Stimulated activated CD4-positive, alpha-beta T cell treated with anti-CD3 and anti-CD28 coated beads, Interleukin-1b, Interleukin-23, amount 100 ng/mL, for 1 hour (primary cell): ENCODE measurements at places on chromosomes 13 and 19.

DNA sequence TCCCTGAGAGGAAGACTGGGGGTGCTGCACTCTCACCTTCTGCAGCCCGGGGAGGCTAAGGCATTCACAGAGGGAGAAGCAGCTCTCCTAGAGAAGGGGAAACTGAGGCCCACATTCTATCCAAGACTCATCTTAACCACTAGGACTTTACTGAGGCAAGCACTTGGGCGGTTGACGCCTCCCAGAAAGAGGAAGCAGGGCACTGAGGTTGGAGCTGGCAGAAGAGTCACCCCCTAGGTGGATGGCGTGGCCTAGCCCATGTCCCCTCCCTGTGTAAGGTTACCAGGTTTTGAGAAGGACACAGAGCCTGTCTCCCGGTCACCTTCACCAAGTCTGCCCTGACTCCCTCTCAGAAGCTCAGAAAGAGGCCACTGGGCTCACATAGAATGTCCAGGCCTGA, 2.7 kb downstream of the S1PR2 start:
- no peak for DNase-seq

GRCh38 chr13:73035660-73036059, 23.1 kb upstream of the KLF5 start:
- no peak for DNase-seq

DNA sequence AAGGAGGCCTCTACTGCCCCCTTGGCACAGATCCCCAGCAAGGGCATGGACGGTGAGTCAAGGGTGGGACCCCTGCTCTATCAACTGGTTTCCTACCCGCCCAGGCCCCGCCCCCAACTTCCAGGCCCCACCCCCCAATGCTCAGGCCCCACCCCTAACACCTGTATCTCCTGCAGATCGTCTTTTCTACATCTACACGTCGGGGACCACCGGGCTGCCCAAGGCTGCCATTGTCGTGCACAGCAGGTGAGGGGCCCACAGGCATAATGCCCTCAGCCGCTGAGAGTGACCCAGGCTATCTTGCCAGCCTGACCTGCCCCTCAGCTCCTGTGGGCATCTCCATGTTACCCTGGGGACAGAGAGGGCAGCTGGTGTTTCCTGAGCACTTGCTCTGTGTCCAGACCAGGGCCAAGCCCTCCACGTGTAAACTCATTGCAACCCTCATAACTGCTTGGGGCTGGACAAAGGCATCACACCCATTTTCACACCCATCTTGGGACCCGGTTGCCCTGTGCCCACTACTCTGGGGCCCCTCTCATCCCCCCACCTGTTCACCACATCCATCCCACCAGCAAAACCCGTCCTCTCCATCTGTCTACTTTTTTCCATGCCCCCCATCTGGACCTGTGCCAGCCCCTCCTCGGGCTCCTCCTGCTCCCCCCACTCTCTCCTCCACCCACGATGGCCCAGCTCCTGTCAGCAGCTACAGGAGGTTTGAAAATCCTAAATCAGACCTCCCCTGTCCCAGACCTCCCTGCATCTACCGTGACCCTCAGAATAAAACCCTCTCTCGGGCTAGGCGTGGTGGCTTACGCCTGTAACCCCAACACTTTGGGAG, 17.2 kb downstream of the SLC27A1 start:
- no peak for DNase-seq

GRCh38 chr13:99489028-99489427, 12.2 kb upstream of the TM9SF2 start:
- no peak for DNase-seq

DNA sequence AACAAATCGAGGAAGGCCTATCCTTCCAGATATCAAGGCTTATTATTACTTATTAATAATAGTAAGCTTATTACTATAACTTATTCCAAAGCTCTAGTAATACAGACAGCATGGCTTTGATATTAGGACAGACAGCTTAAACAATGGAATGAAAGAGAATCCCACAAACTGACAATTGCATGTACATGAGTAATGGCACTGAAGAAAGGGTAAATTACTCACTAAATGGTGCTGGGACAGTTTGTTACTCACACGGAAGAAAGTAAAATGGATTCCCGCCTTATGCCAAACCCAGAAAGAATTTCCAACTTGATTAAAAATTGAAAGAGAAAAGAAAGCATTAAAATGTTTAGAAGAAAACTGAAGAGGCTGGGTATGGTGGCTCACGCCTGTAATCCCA, 60.3 kb downstream of the MIPEP start:
- no peak for DNase-seq

DNA sequence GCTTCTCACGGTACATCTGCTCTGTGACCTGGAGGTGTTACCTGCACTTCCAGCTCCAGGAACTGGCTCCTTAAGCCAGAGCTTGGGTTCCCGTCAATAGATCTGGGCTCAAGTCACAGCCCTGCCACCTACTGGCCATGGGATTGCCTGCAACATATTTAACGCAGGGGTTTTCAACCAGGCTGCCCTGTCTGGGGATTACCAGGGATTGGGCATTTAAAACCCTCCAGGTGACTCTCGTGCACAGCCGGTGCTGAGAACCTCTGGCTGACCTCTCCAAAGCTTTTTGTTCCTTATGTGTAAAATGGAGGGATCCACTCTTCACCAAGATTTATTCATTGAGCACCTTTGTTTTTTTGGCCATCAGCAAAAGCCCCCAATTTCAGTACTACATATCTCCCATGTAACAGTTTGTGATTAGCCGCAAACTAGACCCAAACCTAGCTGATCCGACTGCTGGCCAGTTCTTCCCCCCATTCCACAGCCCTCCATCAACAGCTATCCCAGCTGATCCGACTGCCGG, 76.6 kb upstream of the STK24 start:
- peak; percentile 43 for DNase-seq

DNA sequence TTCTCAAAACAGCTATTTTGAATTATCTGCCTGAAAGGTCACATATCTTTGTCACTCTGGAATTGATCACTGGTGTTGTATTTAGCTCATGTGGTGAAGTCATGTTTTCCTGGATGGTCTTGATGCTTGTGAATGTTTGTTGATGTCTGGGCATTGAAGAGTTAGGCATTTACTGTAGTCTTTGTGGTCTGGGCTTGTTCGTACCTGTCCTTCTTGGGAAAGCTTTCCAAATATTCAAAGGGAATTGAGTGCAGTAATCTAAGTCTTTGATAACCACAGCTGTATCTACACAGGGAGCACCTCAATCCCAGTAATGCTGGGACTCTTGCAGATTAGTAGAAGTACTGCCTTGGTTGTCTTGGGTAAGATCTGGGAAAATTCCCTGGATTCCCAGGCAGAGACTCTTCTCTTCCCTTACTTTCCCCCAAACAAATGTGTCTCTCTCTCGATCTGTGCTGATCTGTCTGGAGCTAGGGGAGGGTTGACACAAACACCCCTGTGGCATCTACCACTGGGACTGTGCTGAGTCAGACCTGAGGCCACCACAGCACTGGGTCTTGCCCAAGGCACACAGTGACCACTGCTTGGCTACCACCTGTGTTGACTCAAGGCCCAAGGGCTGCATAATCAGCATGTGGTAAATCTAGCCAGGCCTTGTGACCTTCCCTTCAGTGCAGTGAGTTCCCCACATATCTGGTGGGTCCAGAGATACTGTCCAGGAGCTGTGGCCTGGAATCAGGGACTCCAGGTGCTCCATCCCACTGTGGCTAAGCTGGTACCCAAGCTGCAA, 5.5 kb upstream of the CYP4F3 start:
- no peak for DNase-seq

DNA sequence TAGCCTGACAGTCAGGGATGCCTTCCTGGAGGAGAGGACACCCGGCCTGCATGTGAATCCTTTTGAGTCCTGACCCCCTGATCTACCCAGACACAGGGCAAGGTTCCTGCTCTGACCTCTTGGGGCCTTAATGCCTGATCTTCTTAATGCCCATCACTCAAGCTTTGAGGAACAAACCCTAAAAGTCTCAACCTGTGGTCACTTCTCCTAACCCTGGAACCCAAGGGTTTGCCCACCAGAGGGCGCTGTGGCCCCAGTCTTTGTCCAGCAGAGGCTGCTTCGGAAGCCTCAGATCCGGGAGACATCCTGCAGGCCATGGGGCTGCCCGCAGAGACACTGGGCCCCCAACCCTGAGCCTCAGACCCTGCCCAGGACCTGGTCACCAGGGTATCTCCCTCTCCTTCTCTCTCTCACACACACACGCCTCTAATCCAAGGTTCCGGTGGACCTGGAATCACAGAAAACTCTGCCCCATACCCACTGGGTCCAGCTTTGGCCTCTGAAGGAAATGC, 9.8 kb upstream of the DPF1 start:
- DNase-seq: peak; percentile 32
